HepG2 (cell line): ENCODE measurements at places on chromosomes 5 and 9. TPM values are rescaled to one million over a fixed set of nuclear protein-coding genes. Genes with fewer than 3 reads are reported as not detected.

CDH6 gene
- not detected in 2 replicates for total RNA-seq

ADAMTSL1 gene
- total RNA-seq, result not detected in 2 replicates

SHC3 gene
- total RNA-seq, result 0.89 and 1.1 TPM in 2 replicates

PCDHB12 gene
- 0.04 TPM in 1 of 2 replicates, not detected in the other for total RNA-seq

FOXD4L4 gene
- 0.38 TPM in 1 of 2 replicates, not detected in the other for total RNA-seq

DNA sequence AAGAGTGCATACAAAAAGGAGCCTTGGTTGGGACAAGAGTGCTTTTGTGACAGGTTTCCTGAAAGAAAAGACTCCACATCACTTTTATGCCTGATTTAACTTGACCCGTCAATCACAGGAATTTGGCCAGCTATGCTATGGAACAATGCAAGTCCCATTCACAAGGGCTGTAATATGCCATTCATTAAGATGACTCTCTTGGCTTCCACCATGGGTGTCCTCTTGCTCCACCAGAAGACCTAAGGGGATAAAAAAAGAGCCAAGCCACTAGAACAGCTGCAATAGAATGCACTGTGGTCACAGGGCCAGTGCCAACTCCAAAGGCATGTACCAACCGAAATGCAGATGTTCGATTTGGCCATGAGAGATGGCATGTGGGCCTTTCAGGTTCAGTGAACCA is 480.1 kb upstream of the MPDZ start:
- DNase-seq, result no peak

DNA sequence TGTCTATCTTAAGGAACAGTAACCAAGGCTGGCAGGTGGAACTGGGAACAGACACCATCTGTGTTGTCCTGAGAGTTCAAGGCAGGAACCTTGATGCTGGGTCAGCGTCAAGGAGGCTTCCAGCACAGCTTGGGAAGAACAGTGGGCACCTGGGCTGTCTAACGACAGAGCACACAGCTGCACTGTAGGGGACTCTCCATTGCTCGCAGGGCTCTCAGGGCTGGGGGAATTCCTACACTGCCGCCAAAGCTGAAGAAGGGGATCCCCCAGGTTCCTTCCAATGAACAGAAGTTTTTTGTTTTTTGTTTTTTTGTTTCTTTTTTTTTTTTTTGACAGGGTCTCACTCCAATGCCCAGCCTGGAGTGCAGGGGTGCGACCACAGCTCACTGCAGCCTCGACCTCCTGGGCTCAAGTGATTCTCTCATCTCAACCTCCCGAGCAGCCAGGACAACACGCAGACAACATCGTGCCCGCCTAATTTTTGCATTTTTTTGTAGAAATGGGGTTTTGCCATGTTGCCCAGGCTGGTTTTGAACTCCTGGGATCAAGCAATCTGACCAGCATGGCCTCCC is 81.9 kb downstream of the PTPN3 start:
- no peak for DNase-seq

GRCh38 chr5:34735491-34736426 is 79.6 kb downstream of the RAI14 start:
- DNase-seq, result no peak

- DNase-seq, result peak; percentile 37
Observed at GRCh38 chr5:140358738-140359310, 1.2 kb upstream of the SLC4A9 start.

DNA sequence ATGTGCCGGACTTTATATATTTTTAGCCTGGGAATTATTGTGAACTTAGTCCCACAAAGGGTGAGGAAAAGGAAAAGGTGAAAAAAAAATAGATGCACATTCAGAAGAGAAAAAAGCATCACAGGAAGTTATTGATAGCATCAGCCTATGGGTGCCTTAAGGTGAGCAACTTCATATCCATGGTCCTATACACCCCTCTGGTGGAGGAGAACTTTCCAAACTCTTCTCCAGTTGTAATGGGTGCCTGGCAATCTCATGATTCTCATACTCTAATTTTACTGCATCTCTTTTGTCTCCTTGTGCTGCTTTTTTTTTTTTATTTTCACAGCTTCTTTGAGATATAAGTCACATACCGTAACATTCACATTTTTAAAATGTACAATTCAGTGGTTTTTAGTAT is 107.4 kb downstream of the JAKMIP2 start:
- DNase-seq, result peak; percentile 18

- DNase-seq, result no peak
Observed at GRCh38 chr5:4540375-4541173, 599.6 kb upstream of the ADAMTS16 start.

- DNase-seq, result no peak
Observed at GRCh38 chr9:18848657-18849056, 184.4 kb downstream of the SAXO1 start.

DNA sequence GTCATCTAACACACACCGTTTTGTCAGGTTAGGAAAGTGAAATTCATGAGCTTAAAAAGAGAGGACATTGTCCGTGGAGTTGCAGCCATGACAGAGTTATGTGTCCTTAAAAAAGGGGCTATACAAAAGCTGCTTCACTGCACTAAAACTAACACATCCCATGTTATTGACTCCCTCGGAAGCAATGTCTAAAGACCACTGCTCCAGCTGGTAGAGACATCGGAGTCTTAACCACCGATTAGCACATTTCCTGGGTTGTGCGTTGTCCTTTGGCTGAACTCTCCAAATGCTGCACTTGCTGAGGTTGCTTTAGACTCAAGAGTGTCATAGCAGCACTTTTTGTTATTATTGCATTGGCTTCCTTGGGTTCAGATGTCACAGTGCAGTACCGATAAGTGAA is 128.3 kb upstream of the C9orf72 start:
- DNase-seq, result no peak

- no peak for DNase-seq
Observed at GRCh38 chr5:13624283-13625074, 320.0 kb downstream of the DNAH5 start.

GRCh38 chr5:59423021-59423420 is 470.5 kb downstream of the PDE4D start:
- no peak for DNase-seq

- no peak for DNase-seq
Observed at GRCh38 chr5:13735691-13736090, 208.8 kb downstream of the DNAH5 start.

DNA sequence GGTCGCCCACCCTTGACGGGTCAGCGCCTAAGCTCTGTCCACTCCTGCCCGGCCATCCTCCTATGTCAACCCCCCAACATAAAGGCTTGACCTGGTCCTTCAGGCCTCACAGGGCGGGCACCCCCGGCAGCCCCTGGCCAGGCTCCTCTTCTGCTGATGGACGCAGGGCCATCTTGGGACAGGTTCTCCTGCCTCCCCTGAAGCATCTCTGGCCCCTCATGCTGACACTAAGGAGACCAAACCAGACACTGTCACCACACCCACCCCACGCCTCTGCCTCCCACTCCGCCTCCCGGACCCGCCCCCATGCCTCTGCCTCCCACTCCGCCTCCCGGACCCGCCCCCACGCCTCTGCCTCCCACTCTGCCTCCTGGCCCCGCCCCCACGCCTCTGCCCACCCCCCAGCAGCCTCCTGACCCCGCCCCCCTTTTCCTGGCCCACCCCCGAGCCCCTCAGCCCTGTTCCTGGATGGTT is 6.8 kb downstream of the OBP2A start:
- DNase-seq, result no peak

GRCh38 chr5:80067531-80068245 is 32.5 kb downstream of the THBS4 start:
- no peak for DNase-seq

GRCh38 chr9:27085456-27085855 is 23.6 kb upstream of the TEK start:
- no peak for DNase-seq

- DNase-seq, result no peak
Observed at GRCh38 chr5:101278917-101279316, 375.8 kb upstream of the ST8SIA4 start.

DNA sequence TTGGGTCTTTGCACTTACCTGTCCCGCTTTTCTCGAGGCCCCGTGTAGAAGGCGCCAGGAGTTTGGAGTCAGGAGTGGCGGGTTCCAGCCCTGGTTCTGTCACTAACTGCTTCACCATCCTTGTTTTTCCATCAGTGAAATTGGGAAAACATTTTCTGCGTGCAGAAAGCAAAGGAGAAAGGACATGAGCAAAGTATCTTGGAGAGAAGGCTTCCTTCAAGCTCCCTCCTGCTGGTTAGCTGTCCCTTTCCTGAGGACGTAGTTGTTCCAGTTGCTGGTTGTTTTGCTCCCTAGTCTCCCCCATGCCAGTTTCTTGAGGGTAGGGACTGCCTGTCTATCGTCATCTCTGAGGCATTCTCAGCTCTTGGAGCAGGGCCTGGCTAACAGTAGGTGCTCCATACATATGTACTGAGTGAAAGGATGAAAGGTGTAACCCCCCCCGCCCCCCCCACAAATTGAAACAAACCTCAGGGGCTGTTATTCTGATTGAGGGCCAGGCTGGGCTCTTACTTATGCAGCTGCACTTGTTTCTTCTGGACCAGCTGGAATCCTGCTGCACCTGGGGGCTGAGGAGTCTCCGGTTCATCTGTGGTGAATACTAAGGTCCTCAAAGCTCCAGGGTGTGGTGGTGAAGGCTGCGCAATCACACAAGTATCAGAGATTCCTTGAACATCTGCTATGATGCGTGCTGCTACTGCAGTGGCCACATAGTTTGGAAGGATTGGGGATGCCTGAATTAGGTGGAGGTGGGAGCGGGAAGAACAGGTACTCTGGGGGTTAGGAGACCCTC is 1.0 kb downstream of the SMIM3 start:
- no peak for DNase-seq

- DNase-seq, result no peak
Observed at GRCh38 chr5:133303298-133303697, 251.5 kb downstream of the HSPA4 start.

- no peak for DNase-seq
Observed at GRCh38 chr5:95533761-95534160, 21.0 kb downstream of the SKIC3 start.

- DNase-seq, result no peak
Observed at GRCh38 chr9:21668516-21668915, 133.9 kb upstream of the MTAP start.

GRCh38 chr9:132864277-132864676 is 13.8 kb downstream of the AK8 start:
- no peak for DNase-seq
